ENCODE measurements at places on chromosomes 6 and 20.

DNA sequence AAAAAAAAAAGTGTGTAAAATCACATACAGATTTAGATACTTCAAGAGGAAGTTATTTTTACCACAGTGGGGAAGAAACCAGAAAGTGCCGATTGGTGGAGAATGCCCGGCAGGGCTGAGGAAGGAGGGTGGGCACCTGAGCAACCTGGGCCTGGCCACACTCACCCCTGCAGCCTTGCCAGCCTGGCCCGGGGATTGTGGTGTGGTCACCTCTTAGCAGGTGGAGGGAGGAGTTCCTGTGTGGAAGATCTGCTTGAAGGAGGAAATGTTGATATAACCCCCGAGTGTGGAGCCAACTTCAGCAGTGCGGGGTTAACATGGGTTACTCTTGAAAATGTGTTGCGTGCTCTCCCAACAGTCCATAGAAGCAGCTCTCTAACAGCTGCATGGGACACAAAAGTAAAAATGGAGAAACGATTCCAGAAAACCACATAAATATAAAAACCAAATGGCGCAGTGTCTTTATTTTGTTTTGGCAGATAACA is 14.7 kb downstream of the UST start:
- no peaks in the 10 kb centered on the region for H3K4me1 ChIP-seq
- H3K36me3 ChIP-seq: no peaks in the 10 kb centered on the region
- H3K4me3 ChIP-seq: no peak overlapping the region
- H3K27me3 ChIP-seq: peaks cover 24% of the 10 kb centered on the region
- no peak for DNase-seq

DNA sequence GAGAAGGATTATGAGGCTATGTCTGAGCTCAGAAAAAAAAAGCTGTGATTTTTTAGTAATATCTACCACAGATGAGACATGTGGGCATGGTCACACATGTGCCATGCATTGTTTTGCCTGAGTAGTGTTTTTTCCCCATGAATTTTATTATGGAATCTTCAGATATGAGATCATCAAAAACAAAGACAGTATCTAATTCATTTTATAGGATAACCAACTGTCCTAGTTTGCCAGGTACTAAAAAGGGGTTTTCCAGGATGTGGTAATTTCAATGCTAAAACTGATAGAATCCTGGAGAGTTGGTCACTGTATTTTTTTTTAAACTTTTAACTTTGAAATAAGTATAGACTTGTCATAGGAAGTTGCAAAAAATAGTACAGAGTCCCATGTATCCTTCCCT is 127.4 kb upstream of the MAP3K7 start:
- H3K27ac ChIP-seq: no peak overlapping the region
- no peak for DNase-seq
- H3K4me3 ChIP-seq: no peak overlapping the region
- H3K36me3 ChIP-seq: no peaks in the 10 kb centered on the region

DNA sequence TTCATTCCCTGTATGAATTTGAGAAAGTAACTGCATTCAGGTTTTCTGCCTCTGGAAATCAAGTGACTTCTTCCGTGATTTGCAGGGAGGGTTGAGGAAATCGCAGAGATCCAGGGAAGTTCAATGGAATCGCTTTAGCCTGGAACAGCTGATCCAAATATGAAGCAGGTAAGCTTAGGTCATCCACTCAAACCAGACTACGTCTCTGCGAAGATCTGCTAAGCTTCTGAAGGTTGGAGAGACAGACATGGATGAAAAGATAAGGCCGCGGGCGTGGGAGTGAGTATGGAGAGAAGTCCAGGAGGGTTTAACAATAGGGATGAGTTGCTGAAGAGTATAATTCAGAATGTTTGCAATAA is 34.2 kb upstream of the BTN3A2 start:
- H3K36me3 ChIP-seq: no peaks in the 10 kb centered on the region
- H3K4me3 ChIP-seq: peak overlapping the region; percentile 76
- H3K27ac ChIP-seq: peak overlapping the region; percentile 30
- H3K4me1 ChIP-seq: peaks cover 38% of the 10 kb centered on the region
- no peaks in the 10 kb centered on the region for H3K27me3 ChIP-seq
- DNase-seq: peak; percentile 65

DNA sequence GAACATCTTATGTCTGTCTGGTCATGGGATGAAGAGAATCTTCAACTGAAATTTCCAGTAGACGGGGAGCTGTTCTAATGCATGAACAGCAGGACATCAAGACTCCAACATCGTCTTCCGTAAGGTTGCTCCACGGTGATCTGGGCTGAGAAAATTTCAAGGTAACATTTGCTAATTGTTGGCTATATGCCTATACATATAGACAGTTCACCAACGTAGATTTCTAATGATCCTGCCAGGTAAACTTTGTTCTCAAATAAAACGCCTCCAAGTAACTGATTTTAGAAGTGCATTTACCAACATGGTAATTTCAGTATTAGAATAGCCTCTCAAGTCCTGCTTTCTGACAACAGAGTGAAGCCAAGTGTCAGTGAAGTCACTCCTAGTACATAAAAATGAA is 11.3 kb upstream of the PXDC1 start:
- no peak for DNase-seq
- no peaks in the 10 kb centered on the region for H3K27me3 ChIP-seq
- H3K4me1 ChIP-seq: peaks cover 31% of the 10 kb centered on the region
- no peak overlapping the region for H3K27ac ChIP-seq
- no peak overlapping the region for H3K4me3 ChIP-seq

DNA sequence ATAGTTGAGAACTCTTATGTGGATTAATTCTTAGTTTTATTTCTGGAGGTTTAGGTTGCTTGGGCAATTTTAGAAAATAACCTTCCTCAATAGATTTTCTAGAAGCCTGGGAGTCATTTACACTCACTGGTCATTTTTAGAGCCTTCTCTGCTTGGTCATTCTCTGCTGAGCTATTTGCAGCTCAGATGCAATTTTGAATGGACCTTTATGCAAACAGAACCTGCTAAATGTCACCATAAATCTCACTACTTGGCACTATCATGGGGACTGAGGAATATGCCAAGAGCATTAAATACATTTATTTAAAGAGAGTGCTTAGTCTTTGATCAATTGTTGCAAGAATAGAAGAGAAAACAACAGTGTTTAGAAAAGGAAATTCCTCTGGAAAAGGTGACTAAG is 154.0 kb downstream of the CLVS2 start:
- H3K4me3 ChIP-seq: no peak overlapping the region
- no peaks in the 10 kb centered on the region for H3K4me1 ChIP-seq
- H3K36me3 ChIP-seq: no peaks in the 10 kb centered on the region
- no peak for DNase-seq

DNA sequence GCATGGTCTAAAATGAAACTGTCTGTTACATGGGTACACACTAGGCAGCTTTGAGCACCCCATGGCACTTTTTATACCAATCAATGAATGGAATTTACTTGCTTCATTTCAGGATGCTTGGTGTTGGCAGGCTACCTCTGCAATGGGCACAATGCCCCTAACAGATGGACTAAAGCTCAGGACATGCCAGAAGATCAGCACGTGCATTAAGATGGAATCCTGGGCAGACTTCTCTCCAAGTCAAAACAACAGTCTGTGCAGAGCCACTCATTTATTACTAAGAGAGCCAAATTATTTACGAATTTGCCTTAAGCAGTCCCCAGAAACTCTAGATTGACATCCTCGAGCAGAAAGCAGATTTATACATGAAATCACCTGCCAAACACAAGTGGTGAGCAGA is 55.8 kb upstream of the SCML4 start:
- no peaks in the 10 kb centered on the region for H3K27me3 ChIP-seq
- peaks cover 25% of the 10 kb centered on the region for H3K4me1 ChIP-seq
- no peak overlapping the region for H3K27ac ChIP-seq

GRCh38 chr20:5469111-5469510 is 152.4 kb upstream of the PROKR2 start:
- peaks cover 3% of the 10 kb centered on the region for H3K27me3 ChIP-seq
- no peak overlapping the region for H3K4me3 ChIP-seq
- no peaks in the 10 kb centered on the region for H3K36me3 ChIP-seq

DNA sequence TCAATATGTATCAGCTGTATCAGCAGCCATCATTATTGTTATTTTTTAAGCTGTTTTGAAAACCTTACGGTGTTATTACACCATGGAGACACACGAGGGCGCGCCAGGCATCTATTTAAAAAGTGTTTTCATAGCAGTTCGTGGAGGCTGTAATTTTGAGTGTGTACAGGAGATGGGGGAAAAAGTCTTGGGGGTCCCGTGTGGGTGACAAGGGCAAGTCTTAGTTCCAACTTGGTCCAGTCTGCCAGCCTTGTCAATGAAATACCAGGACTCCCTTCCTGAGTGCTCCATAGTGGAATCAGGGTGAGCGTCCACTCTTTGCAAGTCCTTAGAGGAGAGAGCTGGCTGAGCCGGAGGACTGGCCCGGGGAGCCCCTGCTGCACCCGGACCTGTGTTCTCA is 43.3 kb downstream of the SLC2A10 start:
- DNase-seq: peak; percentile 63
- peaks cover 4% of the 10 kb centered on the region for H3K27me3 ChIP-seq

- H3K4me3 ChIP-seq: no peak overlapping the region
- no peak for DNase-seq
- H3K36me3 ChIP-seq: no peaks in the 10 kb centered on the region
- peaks cover 87% of the 10 kb centered on the region for H3K27me3 ChIP-seq
- no peaks in the 10 kb centered on the region for H3K4me1 ChIP-seq
Measured at GRCh38 chr20:44072384-44072783, 114.6 kb downstream of the JPH2 start.

- no peak for DNase-seq
- no peak overlapping the region for H3K27ac ChIP-seq
- no peaks in the 10 kb centered on the region for H3K27me3 ChIP-seq
Measured at GRCh38 chr6:148509800-148510581, 167.4 kb downstream of the SASH1 start.

- H3K27ac ChIP-seq: peak overlapping the region; percentile 87
- H3K36me3 ChIP-seq: peaks cover 5% of the 10 kb centered on the region
- peaks cover 92% of the 10 kb centered on the region for H3K4me1 ChIP-seq
- DNase-seq: peak; percentile 36
Measured at GRCh38 chr20:13420625-13421024, 199.6 kb downstream of the ISM1 start.

- no peaks in the 10 kb centered on the region for H3K4me1 ChIP-seq
- no peak for DNase-seq
- H3K36me3 ChIP-seq: no peaks in the 10 kb centered on the region
- no peaks in the 10 kb centered on the region for H3K27me3 ChIP-seq
- no peak overlapping the region for H3K27ac ChIP-seq
Measured at GRCh38 chr6:41975276-41975675, 33.7 kb upstream of the CCND3 start.

GRCh38 chr20:370151-370600 is 10.4 kb upstream of the TRIB3 start:
- H3K27me3 ChIP-seq: no peaks in the 10 kb centered on the region
- peak; percentile 95 for DNase-seq
- no peaks in the 10 kb centered on the region for H3K36me3 ChIP-seq
- peak overlapping the region; percentile 58 for H3K4me3 ChIP-seq
- peak overlapping the region; percentile 88 for H3K27ac ChIP-seq
- peaks cover 78% of the 10 kb centered on the region for H3K4me1 ChIP-seq

DNA sequence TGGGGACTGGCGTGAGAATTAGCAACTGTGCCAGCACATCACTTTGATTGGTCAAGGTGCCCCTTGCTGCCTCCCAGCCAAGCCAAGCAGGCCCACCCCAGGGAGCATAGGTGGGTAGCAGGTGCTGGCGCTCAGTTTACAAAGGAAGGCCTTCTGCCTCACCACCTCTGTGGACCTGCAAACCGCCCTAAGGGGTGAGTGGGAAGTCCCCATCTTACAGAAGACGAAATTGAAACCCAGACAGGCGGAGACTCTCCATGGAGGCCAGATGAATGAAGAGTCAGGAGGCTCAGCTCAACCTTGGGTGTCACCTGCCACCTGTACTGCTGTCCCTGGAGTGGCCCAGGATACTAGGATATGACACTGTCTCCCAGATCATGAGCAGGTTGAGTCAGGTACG is 21.5 kb upstream of the MAS1L start:
- DNase-seq: no peak
- 0 out of 2 replicates have a peak, but pooled peaks cover 4% of the 10 kb centered on the region for H3K4me1 ChIP-seq
- H3K27ac ChIP-seq: no peak overlapping the region
- no peaks in the 10 kb centered on the region for H3K36me3 ChIP-seq
- H3K27me3 ChIP-seq: peaks cover 17% of the 10 kb centered on the region

DNA sequence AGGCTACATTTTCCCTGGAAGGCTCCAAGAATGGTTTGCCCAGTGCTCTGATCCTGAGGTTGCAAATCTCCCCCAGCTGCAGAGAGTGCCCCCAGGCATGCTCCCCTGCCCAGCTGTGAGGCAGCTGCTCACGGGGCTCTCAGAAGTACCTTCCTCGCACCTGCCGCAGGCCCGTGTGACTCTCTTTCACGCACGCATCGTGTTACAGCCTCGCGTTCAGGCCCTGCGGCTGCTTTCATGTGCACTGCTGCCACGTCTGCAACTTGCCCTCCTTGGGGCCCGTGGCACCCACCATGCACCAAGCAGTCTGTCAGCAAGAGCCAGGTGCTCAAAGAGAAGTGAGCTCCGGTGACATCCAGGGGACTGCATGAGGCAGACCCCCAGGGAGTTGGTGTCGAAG is 28.6 kb upstream of the SPO11 start:
- H3K36me3 ChIP-seq: no peaks in the 10 kb centered on the region
- H3K27ac ChIP-seq: no peak overlapping the region
- no peak overlapping the region for H3K4me3 ChIP-seq
- H3K27me3 ChIP-seq: no peaks in the 10 kb centered on the region
- DNase-seq: no peak
- no peaks in the 10 kb centered on the region for H3K4me1 ChIP-seq

- peaks cover 46% of the 10 kb centered on the region for H3K27me3 ChIP-seq
- no peaks in the 10 kb centered on the region for H3K36me3 ChIP-seq
- peaks cover 62% of the 10 kb centered on the region for H3K4me1 ChIP-seq
- DNase-seq: peak; percentile 64
- H3K27ac ChIP-seq: peak overlapping the region; percentile 15
Measured at GRCh38 chr20:63831993-63832686, 1.1 kb upstream of the ZBTB46 start.

- H3K36me3 ChIP-seq: no peaks in the 10 kb centered on the region
- DNase-seq: no peak
- no peaks in the 10 kb centered on the region for H3K27me3 ChIP-seq
- H3K4me1 ChIP-seq: no peaks in the 10 kb centered on the region
- no peak overlapping the region for H3K4me3 ChIP-seq
Measured at GRCh38 chr6:54655162-54655561, 191.4 kb upstream of the FAM83B start.

GRCh38 chr6:152233547-152234320 is 403.4 kb downstream of the SYNE1 start:
- no peak for DNase-seq
- no peaks in the 10 kb centered on the region for H3K27me3 ChIP-seq
- no peak overlapping the region for H3K27ac ChIP-seq
- no peaks in the 10 kb centered on the region for H3K36me3 ChIP-seq

DNA sequence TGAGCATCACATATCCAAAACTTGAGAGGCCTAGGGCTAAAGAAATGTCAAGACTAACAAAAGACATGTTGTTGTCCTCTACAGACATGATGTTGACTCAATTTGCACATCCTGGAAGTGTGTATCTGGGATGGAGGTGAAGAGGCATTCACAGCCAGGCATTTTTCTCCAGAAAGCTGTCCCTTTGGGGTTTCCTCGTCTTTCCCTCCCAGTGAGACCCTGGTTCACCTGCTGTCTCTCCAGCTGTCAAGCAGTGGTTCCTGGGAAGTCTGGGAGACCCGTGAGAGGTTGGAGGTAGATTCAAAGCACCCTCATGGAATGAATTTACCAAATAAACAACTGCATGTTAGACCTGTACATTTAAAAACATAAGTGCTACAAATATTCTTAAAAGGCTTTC is 32.1 kb downstream of the BACH2 start:
- H3K4me1 ChIP-seq: no peaks in the 10 kb centered on the region
- no peaks in the 10 kb centered on the region for H3K27me3 ChIP-seq
- H3K4me3 ChIP-seq: no peak overlapping the region
- DNase-seq: no peak
- no peaks in the 10 kb centered on the region for H3K36me3 ChIP-seq

Measured in HepG2 (cell line).